ENCODE measurements at places on chromosomes 5 and 9.

- DNase-seq, result no peak
Observed at GRCh38 chr5:11527652-11528349, 376.4 kb downstream of the CTNND2 start.

DNA sequence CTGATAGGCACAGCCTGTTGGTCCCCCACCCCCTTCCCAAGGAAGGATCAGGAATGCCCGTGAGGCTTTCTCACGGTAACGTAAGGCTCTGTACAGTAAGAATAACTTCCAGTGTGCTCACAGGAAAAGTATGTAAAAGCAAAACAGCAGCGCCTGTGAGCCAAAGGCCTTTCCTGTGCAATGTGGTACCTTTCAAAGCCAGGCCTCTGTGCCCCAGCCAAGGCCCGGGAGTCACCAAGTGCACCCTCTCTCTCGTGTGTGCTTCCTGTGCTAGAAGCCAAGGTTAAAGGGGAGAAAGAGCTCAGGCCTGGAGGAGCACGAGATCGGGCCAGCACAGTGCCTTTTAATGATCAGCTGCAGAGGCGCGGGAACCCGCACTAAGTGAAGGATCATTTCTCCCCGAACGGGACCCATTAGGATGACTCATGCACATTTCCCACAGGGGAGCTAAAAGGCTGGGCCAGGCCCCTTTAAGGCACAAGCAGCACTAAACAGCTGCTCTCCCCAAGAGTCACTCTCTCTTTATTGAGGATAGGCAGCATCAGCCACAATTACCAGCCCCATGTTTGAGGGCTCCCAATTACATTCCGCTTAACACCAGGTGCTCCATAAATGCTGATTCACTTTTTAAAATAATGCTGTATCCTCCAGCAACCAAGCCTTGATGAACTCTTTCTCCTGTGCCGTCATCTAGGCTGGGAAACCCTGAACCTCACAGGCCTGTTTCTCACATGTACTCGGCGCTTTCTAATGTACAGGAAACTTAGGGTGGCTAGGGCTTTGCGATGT is 42.8 kb downstream of the SHB start:
- DNase-seq, result peak; percentile 83

DNA sequence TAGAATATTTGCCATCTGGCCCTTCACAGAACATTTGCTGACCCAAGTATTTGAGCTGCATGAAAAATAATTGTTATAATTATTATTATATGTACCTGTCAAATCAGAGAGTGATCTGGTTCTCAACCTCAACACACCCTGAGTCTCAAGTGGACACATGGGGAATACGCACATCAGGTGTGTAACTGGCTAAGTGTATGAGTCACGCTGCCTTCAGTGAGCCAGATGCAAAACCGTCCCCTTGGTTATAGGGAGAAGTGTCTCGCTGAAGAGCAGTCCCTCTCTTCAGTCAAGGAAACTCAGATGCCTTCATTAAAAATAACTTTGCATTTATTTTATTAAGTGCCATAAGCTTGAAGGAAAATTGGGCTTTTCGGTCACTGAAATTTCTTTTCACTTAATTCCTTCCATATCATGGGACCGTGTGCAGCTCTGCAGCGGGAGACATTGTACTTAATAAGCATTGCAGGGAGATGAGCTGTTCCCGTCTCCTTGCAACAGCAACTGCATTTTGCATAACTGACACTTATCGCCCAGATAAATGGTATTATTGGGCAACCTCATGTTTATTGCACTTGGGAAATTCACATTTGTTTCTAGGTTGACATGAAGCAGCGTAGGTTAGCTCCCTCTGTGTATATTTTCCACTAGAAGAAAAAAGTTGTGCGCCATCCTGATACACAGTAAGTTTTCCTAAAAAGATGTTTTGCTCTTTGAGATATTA is 512.3 kb upstream of the DAP start:
- DNase-seq, result no peak

GRCh38 chr9:68548241-68548640 is 7.6 kb upstream of the TMEM252 start:
- no peak for DNase-seq

DNA sequence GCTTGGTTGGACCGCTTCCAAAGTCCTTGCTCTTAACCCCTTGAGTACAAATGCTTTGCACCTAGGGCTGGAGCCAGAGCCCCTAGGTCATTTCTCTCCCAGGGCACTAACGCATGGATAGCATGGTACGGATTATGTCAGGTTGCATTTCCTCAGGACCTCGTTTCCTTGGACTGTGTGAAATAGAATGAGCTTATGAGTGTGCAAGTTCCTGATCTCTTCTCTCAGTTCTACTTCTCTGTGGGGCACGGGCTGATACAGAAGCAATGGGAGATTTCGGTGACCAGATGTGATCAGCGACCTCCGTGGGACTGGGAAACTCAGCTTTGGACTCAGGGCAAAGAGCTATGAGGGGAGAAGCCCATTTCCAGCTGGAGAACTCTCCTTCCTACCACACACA is 14.2 kb downstream of the SPARC start:
- DNase-seq, result no peak

GRCh38 chr9:121133104-121133816 is 58.5 kb downstream of the CNTRL start:
- peak; percentile 34 for DNase-seq

DNA sequence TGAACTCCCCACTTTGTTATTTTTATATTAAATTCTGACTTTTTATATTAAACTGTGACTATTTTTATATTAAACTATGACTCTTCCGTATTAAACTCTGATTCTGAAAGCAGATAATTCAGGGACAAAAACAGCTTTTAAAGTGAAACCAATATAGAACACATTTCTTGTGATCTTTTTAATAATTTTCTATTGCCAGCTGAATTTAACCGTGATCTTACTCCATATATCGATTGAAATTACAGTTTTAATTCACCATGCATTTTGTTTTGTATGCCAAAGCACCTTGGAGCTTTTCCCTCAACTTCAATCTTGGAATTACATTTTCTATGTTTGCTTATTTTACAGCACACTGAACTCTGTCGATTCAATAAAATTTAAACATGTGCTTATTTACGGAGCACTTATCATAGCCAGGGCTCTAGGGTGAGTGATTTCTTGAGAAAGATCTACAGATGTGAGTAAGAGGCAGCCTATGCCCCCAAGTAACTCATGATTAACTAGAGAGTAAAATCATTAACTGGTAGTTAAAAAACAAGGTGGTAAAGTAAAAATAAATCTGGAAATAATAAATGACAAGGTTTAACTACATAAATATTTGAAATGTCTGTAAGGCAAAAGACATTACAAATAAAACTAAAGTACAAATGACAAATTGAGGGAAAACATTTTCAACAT is 72.9 kb upstream of the ALDH1B1 start:
- DNase-seq, result no peak

DNA sequence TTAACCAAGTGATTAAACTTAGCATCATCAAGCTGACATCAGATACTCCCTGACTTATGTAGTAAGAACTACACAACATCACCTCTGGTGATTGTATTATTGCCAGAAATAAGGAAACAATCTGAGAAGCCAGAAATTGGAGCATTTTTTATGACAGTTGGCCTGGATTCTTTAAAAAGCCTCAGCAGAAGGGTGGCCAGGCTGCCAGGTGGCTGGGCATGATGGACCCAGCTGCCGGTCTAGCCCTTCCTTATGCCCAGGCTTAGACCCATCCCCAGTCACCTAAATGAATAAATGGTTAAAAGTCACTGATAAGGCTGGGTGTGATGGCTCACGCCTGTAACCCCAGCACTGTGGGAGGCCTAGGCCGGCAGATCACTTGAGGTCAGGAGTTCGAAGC is 12.8 kb downstream of the OR1K1 start:
- DNase-seq, result no peak

DNA sequence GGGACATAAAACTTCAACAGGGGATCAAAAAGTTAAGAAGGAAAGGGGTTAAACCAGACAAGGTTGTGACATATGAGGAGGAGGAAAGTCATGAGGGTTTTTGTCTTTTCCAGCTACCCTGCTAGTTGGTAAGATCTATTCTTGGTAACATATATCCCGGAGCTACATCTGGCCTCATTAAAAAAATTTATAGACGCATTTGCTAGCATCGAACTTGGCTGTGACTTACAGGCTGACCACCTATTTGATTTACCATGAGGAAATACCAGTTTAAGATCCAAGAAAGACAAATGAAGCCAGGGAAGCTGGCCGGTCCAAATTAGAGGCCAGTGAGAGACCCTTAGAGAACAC is 87.6 kb upstream of the NIPAL4 start:
- DNase-seq, result no peak

GRCh38 chr5:104635227-104635626 is 1072.6 kb upstream of the NUDT12 start:
- DNase-seq, result no peak

Measured in RWPE1 (cell line).